ENCODE measurements at places on chromosomes 5 and 9.

DNA sequence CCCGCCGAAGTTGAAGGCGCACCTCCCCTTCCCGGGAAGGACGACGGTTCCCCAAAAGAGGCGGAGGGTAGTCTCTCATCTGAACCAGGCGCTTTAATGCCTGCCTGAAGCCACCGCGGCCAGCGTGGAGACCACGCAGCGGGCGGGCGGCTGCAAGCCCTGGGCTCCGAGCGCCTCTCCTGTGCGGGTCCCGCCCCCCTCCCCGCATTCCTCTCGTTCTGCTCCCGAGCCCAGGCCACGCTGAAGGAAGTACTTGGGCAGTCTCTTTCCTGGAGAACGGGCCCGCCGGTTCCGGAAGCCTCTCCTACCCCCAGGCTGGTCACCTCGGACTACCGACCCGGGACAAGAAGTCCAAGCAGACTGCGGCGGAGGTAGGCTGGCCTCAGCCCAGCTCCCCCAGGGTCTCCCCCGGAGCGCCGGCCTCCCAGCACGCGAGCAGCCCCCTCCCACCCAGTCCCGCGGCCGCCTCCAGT lies 571 bp downstream of the PPIC start:
- H3K27me3 ChIP-seq: peaks cover 11% of the 10 kb centered on the region
- no peak overlapping the region for H3K27ac ChIP-seq
- DNase-seq: peak; percentile 52
- H3K4me3 ChIP-seq: peak overlapping the region; percentile 85
- H3K4me1 ChIP-seq: peaks cover 2% of the 10 kb centered on the region
- no peaks in the 10 kb centered on the region for H3K36me3 ChIP-seq

GRCh38 chr5:159155960-159156359 lies 53.4 kb downstream of the RNF145 start:
- H3K4me3 ChIP-seq: no peak overlapping the region
- H3K27ac ChIP-seq: no peak overlapping the region
- peaks cover under 1% of the 10 kb centered on the region for H3K36me3 ChIP-seq
- DNase-seq: no peak
- no peaks in the 10 kb centered on the region for H3K4me1 ChIP-seq
- H3K27me3 ChIP-seq: no peaks in the 10 kb centered on the region

DNA sequence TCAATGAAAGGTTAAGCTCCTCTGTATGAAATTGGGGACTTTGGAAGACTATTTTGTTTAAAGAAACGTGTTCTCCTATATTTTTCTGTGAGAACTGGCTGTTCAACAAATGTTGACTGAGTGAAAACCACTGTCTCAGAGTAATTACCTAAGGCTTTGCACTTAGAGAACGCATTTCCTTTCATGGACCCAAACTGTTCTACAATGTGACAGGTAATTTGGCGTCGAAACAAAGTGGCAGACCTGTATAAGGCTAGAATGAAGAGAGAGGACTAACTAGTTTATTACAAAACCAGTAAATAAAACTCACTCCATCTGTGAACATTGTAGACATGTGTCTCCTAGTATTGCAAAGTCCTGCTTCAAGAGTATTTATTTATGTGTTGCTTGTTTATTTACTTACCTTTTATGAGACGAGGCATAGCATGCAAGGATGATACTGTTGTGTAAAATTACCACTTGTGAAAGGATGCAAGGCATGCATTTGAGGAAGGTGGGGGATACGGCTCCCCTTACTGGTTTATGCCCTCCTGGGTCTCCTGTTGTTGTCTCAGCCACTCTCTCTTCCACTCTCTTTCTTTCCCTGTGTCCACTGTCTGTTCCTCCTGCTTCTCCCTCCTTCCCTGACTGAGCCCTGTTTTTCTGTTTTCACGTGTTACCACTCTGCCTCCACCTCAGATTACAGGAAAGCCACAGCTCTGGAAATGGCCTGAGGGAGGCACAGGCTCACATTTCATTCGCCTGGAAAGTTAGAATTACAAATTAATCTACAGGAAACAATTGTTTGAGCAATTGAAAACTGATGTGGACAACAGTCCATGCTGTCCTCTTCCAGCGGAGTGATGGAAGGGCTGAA lies 444.0 kb upstream of the ZNF608 start:
- H3K27me3 ChIP-seq: no peaks in the 10 kb centered on the region
- DNase-seq: no peak
- peak overlapping the region; percentile 85 for H3K27ac ChIP-seq
- no peak overlapping the region for H3K4me3 ChIP-seq

DNA sequence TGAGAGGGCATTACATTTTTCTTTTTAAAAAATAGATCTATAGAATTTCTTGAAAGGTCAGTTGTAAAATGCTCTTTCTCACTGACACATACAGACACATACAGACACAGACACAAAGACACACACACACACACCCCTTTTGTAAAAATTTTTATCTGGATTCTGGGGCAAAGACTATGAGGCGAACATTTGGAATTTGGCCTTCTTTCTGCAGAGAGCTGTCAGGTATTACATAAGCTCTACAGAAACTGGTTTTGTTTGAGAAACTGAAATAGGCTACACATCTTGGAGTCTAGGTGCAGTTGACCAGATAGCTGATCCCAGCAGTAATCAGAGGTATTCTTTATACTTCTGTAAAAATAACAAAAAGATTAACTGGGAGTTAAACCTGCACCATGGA lies 315.9 kb upstream of the RPS23 start:
- no peak overlapping the region for H3K27ac ChIP-seq
- DNase-seq: no peak
- no peaks in the 10 kb centered on the region for H3K4me1 ChIP-seq
- peaks cover 13% of the 10 kb centered on the region for H3K36me3 ChIP-seq

DNA sequence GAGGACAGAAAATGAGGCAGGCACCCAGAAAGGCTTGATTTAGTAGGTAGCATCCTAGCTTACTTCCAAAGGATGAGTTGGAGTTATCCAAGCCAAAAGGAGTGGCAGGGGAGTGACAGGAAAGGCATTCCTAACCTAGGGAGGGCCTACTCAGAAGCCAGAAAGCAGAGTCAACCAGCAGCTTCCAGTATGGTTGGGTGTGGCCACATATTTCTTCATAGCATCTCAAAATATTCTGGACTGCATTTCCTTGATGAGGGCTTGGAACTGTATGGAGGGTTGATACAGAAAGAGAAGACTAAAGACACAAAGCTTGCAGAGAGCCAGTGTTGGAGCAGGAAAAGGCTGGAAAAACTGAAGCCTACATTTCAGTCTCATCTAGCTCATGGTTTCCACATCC lies 656.8 kb upstream of the DMAC1 start:
- H3K27ac ChIP-seq: no peak overlapping the region
- H3K36me3 ChIP-seq: no peaks in the 10 kb centered on the region
- peaks cover 2% of the 10 kb centered on the region for H3K27me3 ChIP-seq
- no peak for DNase-seq

- no peak overlapping the region for H3K27ac ChIP-seq
- peaks cover 17% of the 10 kb centered on the region for H3K36me3 ChIP-seq
- no peaks in the 10 kb centered on the region for H3K4me1 ChIP-seq
- no peak overlapping the region for H3K4me3 ChIP-seq
- no peak for DNase-seq
- peaks cover 2% of the 10 kb centered on the region for H3K27me3 ChIP-seq
Observed at GRCh38 chr5:56369361-56369811, 136.3 kb upstream of the ANKRD55 start.

DNA sequence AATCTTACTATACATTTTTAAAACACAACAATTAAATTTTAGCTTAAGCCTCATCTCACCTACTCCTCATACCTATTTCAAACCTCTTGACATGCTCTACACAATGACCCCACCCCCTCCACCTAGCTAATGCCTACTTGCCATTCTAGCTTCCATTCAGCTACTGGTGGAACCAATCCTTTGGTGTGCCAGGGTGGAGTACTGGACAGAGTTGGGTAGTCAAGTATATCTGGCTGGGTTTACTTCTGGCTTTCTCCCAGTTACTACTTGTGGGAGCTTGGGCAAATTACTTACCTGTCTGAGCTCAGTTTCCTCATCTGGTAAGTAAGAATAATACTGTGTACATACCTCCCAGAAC lies 24.3 kb downstream of the PLPP1 start:
- no peaks in the 10 kb centered on the region for H3K36me3 ChIP-seq
- no peak for DNase-seq
- H3K27ac ChIP-seq: no peak overlapping the region
- no peaks in the 10 kb centered on the region for H3K4me1 ChIP-seq

DNA sequence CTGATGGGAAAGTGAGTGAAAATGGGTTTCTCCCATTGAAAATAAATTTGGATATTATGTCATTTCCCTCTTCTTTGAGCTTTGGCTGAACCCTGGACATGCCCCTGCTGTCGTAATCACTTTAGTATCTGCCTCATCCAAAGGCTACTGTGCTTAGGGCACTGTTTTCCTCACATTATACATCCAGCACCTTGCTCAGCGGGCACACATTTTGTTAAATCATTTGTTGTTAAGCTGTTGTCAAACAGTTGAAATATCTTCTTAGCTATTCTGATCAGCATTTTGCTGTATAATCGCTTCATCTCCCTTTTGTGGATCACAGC lies 352.7 kb upstream of the CD180 start:
- no peaks in the 10 kb centered on the region for H3K36me3 ChIP-seq
- H3K4me1 ChIP-seq: peaks cover 3% of the 10 kb centered on the region
- no peaks in the 10 kb centered on the region for H3K27me3 ChIP-seq
- no peak overlapping the region for H3K4me3 ChIP-seq

GRCh38 chr5:80504833-80505232 lies 16.9 kb downstream of the FAM151B start:
- H3K36me3 ChIP-seq: no peaks in the 10 kb centered on the region
- DNase-seq: no peak
- H3K4me3 ChIP-seq: no peak overlapping the region
- no peaks in the 10 kb centered on the region for H3K27me3 ChIP-seq
- no peaks in the 10 kb centered on the region for H3K4me1 ChIP-seq

GRCh38 chr5:62937661-62938558 lies 359.3 kb downstream of the LRRC70 start:
- no peaks in the 10 kb centered on the region for H3K36me3 ChIP-seq
- H3K4me3 ChIP-seq: no peak overlapping the region
- no peak for DNase-seq

GRCh38 chr5:134949316-134949715 lies 18.4 kb upstream of the CATSPER3 start:
- no peak overlapping the region for H3K27ac ChIP-seq
- no peak for DNase-seq
- peaks cover 5% of the 10 kb centered on the region for H3K4me1 ChIP-seq
- H3K27me3 ChIP-seq: no peaks in the 10 kb centered on the region
- H3K36me3 ChIP-seq: peaks cover 3% of the 10 kb centered on the region

DNA sequence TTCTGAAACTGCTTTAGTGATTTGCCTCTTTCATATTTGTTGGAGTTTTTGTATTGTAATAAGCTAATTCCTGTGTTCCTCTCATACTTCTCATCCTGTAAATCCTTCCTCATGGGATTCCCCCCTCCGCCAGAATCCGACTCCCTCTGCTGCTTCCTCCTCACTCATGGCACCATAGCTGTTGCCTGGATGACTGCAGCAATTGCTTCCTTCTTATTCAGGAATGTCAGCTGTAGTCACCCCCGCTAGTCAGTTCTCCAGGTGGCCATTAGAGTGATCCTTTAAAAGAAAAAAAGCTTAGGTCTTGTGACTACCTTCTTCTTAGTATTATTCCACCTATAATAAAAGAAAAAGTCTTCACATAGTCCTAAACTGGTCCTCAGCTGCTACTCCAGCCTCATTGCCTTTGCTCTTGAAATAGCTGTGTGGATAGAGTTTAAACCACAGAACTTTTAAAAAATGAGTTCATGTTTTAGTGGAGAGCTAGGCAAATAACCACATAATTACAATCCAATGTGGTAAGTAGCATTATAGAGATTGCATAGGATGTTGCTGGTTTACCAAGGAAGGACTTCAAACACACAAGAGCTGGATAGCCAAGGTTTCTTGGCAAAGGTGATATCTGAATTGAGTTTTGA lies 227.3 kb downstream of the KDM4C start:
- H3K27ac ChIP-seq: no peak overlapping the region
- no peak for DNase-seq
- peaks cover 4% of the 10 kb centered on the region for H3K36me3 ChIP-seq
- H3K4me1 ChIP-seq: no peaks in the 10 kb centered on the region

DNA sequence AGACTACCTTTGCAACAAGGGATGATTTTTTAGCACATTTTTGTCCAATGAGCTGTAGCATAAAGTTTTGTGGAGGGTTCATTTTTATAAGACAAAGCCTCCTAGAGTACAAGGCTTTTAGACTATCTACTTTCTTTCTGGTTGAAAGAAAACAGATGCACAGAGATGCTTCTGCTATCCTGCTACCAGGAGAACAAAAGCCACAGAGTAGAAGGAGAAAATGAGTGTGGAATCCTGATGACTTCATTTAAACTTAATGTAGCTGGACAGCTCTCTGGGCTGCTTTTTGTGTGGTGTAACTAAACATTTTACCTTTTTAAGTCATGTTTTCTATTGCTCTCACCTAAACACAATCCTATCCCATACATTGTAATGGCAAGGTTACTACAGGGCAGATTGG lies 1009.4 kb downstream of the TLE1 start:
- H3K4me3 ChIP-seq: no peak overlapping the region
- H3K27me3 ChIP-seq: no peaks in the 10 kb centered on the region

- no peaks in the 10 kb centered on the region for H3K4me1 ChIP-seq
- no peaks in the 10 kb centered on the region for H3K27me3 ChIP-seq
- no peaks in the 10 kb centered on the region for H3K36me3 ChIP-seq
- DNase-seq: no peak
- H3K27ac ChIP-seq: no peak overlapping the region
Observed at GRCh38 chr5:143947313-143947712, 135.4 kb downstream of the HMHB1 start.

DNA sequence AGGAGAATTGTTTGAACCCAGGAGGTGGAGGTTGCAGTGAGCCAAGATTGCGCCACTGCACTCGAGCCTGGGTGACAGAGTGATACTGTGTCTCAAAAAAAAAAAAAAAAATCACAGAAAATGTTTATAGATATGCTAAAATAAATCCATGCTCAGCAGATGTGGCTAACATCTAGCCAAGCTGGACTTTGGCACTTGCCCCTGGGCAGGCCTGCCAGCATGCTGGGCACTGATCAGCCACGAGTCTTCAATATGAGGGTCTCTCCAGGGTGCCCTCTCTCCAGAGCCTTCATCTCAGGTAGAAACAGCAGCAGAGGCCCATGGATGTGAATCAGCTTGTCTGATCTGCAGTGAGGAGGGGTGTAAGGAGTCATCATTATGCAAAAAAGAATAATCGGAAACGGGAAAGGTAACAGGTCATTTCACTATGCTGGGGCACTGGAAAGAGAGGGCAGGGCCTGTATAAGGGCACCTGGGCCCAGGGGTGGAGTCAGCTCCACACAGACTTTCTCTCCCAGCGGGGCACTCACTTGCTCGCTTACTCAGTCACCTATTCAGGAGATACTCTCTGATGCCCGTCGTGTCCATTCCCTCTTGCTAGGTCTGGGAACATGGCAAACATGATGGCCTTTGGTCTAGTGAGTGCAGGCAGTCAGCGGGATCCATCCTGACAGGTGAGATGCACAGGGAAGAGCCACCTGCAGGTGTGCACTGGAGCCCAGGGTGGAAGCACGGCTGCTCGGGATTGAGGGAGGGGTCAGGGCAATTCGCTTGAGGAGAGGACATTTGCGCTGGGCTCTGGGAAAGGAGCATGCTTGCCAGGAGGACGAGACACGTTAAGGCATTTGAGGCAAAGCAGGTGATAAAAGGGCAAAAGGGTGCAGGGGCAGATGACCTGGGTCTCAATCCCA lies 17.1 kb downstream of the RNF44 start:
- no peak for DNase-seq
- peaks cover 2% of the 10 kb centered on the region for H3K27me3 ChIP-seq
- H3K4me1 ChIP-seq: no peaks in the 10 kb centered on the region
- H3K27ac ChIP-seq: peak overlapping the region; percentile 35
- H3K4me3 ChIP-seq: no peak overlapping the region

All from glutamatergic neuron (in vitro differentiated cells).